ENCODE measurements at places on chromosomes 11 and 22.
A peak's percentile ranks its signal among the peaks of the same experiment; 100 is the strongest.

GRCh38 chr22:19109198-19110063, 12.8 kb downstream of the DGCR2 start:
- peak; percentile 26 for DNase-seq

GRCh38 chr22:47175151-47176025, 412.9 kb downstream of the TBC1D22A start:
- DNase-seq = no peak

GRCh38 chr11:104782377-104782754, 115.9 kb downstream of the CASP12 start:
- DNase-seq = no peak

DNA sequence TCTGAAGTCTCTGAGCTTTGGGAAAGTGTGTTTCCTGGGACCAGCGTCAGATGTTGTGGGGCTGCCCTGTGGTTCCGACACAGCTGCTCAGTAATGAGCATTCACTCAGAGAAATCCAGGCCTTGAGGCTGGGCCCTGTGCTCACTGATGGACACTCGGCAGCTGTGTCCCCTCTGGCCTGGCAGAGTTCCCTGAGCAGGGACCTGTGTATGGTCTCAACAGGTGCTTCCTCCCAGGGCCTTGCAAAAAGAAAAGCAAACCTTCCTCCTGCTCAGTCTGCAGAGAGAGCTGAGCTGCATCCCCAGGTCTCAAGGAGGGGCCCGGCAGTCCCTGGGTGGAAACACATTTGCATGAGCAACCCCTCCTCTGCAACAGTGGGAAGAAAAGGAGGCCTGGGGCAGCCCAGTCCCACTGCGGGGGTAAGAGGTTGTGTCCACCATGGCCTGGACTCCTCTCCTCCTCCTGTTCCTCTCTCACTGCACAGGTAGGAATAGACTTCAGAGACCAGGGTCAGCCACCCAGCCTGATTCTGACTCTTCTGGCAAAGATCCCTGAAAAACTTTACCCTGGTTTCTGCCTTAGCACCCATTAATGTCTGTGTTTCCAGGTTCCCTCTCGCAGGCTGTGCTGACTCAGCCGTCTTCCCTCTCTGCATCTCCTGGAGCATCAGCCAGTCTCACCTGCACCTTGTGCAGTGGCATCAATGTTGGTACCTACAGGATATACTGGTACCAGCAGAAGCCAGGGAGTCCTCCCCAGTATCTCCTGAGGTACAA, 131.2 kb downstream of the VPREB1 start:
- no peak for DNase-seq

DNA sequence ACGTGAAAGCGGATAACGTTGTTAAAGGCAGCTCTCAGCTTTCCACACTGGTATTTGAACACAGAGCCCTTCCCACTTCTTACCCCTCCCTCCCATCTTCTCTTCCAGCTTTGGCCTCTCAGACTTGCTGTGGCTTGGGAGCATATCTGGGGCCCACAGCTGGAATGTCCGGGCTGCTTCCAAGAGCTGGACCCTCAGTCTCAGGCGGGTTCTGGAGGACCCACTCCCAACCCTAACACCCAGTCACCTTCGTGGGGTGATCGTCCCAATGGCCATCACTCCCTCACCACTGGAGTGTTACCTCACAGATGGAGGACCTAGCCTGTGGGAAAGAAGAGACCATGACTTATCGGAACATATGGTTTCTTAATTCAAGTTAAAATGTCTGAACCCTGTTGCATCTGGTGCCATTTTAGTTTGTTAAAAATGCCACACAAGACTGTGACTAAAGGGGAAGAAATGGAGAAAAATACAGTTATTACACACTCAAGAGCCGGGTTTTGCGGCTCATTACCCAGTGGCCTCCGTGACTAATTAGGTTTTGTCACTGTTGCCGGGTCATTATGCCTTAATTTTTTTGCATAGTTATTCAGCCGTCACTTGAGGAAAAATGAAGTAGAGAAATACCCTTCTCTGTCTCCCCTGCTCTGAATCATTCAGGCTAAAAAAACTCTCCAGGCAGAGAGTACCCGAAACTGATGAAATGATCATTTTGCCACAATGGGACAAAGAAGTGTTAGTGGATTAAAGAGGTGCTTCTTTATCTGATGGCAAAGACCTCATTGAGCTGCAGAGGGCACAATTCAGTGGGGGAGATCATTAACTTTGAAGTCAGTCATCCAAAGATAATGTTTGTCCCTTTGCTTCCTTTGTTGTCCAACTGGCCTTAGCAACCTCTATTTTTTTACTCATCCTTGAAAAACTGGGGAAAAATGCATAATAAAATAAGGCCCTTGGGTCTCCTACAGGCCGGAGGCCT, 87.2 kb upstream of the HTATIP2 start:
- DNase-seq = no peak

- no peak for DNase-seq
Observed at GRCh38 chr11:96817482-96818399, 427.9 kb downstream of the JRKL start.

GRCh38 chr11:17774232-17775034, 39.9 kb downstream of the KCNC1 start:
- DNase-seq = no peak

- DNase-seq = no peak
Observed at GRCh38 chr11:34576331-34576730, 44.6 kb upstream of the EHF start.

DNA sequence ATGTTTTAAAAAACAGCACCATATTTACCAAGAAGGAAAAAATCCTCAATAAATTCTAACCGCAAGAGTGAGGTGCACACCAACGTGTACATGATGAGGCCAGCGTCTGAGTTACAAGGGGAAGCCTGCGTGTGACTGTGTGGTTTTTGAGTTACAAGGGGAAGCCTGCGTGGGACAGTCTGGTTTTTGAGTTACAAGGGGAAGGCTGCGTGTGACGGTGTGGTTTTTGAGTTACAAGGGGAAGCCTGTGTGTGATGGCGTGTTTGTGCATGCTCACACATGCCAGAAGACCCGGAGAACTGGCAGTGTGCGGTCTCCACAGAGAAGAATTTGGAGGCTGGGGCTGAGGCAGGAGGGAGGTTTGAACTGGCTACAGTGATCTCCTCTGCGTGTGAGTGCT, 1376.4 kb downstream of the TBC1D22A start:
- no peak for DNase-seq

- no peak for DNase-seq
Observed at GRCh38 chr22:29079218-29079901, 6.5 kb downstream of the KREMEN1 start.

GRCh38 chr11:68051191-68052136, 12.6 kb downstream of the TCIRG1 start:
- no peak for DNase-seq

DNA sequence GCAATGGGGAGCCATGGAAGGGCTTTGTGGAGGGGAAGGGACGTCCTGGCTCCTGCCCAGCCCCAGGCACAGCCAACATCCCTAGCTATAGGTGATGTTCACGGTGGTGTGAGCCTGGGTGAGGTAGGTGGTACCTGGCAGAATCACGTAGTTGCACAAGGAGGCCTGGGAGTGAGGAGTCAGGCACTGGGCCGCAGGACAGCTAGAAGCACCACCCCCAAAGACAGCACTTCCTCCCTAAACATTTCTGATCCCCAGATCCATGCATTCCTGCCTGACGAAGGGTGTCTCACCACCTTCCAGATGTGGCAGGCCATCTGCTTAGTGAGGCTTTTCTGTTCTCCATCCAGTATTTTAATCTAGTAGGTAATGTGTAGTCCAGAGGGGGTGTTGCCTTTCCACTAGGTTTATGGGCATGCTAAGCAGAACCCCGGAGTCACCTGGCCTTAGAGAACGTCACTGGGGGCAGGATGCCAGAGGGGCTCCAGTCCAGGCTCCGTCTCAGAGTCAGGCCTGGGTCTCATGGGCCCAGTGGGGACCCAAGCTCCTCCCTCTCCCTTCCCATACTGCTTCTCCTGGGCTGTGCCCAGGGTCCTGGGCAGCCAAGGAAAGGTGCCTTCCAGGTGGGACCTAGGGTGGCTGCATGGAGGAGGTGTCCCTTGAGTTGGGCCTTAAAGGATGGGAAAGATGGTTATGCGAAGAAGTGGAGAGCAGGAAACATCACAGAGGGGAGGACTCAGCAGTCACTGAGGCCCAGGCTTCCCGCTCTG, 56.2 kb downstream of the OTOG start:
- no peak for DNase-seq

GRCh38 chr22:37515901-37516300, 3.3 kb downstream of the CARD10 start:
- DNase-seq = no peak

DNA sequence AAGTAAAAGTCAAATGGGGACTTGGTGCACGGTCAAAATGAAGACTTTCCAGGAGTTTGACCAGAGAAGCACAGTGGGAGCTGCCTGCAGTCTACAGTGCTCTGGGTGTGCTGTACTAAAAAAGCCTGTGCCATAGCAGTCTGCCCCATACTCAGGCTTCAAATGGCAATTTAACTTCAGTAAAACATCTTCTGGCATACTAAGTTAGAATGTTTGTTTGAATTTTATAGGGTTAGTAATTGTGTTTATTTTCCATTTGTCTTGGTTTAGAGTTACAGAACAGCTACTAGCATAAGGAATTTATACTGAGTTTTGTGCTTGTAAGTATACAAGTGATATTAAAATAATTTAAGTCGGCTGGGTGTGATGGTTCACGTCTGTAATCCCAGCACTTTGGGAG, 29.3 kb upstream of the LIPT2 start:
- DNase-seq = no peak

Data from activated effector memory CD4-positive, alpha-beta T cell treated with Interleukin-2 at 50 U/mL for 16 hours (primary cell).